Effector memory CD8-positive, alpha-beta T cell (primary cell): ENCODE measurements at places on chromosomes 3 and 15.

- DNase-seq, result no peak
- no peak overlapping the region for H3K4me3 ChIP-seq
- H3K27me3 ChIP-seq, result peaks cover 35% of the 10 kb centered on the region
- H3K27ac ChIP-seq, result no peak overlapping the region
- H3K4me1 ChIP-seq, result peaks cover 8% of the 10 kb centered on the region
These were observed 317.2 kb upstream of the PROK2 start for GRCh38 chr3:72102112-72102616.

GRCh38 chr15:66095871-66096687 lies 157.5 kb downstream of the MEGF11 start:
- no peaks in the 10 kb centered on the region for H3K4me1 ChIP-seq
- H3K27ac ChIP-seq, result no peak overlapping the region
- peaks cover 88% of the 10 kb centered on the region for H3K27me3 ChIP-seq

GRCh38 chr3:181210275-181210674 lies 220.7 kb upstream of the DNAJC19 start:
- H3K36me3 ChIP-seq, result no peaks in the 10 kb centered on the region
- no peak for DNase-seq
- H3K4me3 ChIP-seq, result no peak overlapping the region
- no peak overlapping the region for H3K27ac ChIP-seq
- no peaks in the 10 kb centered on the region for H3K4me1 ChIP-seq
- H3K27me3 ChIP-seq, result no peaks in the 10 kb centered on the region

GRCh38 chr3:46573701-46574100 lies 7.6 kb upstream of the LRRC2 start:
- no peak for DNase-seq
- H3K4me1 ChIP-seq, result no peaks in the 10 kb centered on the region
- H3K27ac ChIP-seq, result no peak overlapping the region
- H3K27me3 ChIP-seq, result no peaks in the 10 kb centered on the region
- H3K4me3 ChIP-seq, result no peak overlapping the region

DNA sequence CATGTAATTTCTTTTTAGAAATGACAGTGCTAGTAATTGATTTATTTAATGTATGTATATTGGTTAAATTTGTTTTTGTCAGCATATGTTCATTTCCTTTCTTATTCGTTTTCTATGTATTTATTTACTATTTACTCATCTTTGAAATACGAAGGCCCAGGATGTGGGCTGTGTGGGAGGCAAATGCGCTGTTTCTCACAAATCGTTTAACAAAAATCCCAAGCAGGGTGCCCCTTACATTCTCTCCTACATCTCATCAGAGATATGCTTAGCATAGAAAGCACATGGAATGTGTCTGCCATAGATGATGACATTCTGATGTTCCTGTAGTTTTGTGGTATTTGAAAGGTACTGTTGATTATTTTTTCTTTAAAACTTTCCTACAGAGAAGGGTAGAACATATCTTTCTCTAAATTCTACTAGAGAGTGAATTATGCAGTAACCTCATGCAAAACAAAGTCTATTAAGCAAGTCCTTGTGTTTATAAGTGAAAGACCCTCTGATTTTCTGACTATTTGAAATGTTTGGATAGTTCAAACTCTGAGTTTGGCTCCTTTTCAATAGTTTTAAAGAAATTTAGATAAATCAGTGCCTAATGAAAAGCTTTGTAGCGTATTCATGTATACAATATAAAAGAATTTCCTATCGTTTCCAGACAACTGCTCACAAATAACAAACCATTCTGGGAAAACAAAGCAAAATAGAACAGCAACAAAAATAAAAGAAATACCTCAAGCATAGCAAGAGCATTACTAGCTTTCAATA lies 111.1 kb upstream of the VGLL3 start:
- no peak overlapping the region for H3K4me3 ChIP-seq
- no peak overlapping the region for H3K27ac ChIP-seq
- no peaks in the 10 kb centered on the region for H3K27me3 ChIP-seq
- no peak for DNase-seq
- no peaks in the 10 kb centered on the region for H3K36me3 ChIP-seq

- H3K4me1 ChIP-seq, result peaks cover 12% of the 10 kb centered on the region
- no peaks in the 10 kb centered on the region for H3K36me3 ChIP-seq
- no peaks in the 10 kb centered on the region for H3K27me3 ChIP-seq
- no peak for DNase-seq
These were observed 8.2 kb downstream of the TMOD2 start for GRCh38 chr15:51759557-51760070.

- H3K36me3 ChIP-seq, result peaks cover 36% of the 10 kb centered on the region
- H3K4me3 ChIP-seq, result peak overlapping the region; percentile 93
- peaks cover 71% of the 10 kb centered on the region for H3K4me1 ChIP-seq
- DNase-seq, result no peak
- no peaks in the 10 kb centered on the region for H3K27me3 ChIP-seq
These were observed 456.3 kb downstream of the FOXP1 start for GRCh38 chr3:71127052-71127831.

GRCh38 chr3:122324871-122325323 lies at the start of gene CSTA:
Gene CSTA (plus strand): TSS chr3:122325248. CDS start chr3:122325293, 45 bp downstream.
- no peak for DNase-seq
- no peak within 1 kb of the TSS for H3K27ac ChIP-seq
- H3K27me3 ChIP-seq, result no peaks in the 10 kb centered on the region
- H3K4me3 ChIP-seq, result no peak within 1 kb of the TSS

DNA sequence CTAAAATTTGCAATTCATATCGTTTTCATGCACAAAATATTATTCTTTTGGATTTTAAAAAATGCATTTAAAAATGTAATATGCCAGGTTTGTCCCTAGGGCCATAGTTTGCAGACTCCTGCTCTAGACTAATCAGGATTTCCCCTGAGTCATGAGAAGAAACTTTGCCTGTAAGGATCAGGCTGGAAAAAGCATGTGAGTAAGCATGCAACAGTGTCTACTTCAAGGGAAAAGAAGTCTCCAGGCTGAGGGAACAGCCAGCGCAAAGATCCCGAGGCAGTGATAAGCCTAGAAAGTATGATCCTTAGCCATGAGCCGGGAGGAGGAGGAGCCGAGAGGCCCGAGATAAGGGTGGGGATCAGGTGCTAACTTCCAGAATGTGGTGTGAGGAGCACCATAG lies 382.8 kb upstream of the CFAP20DC start:
- DNase-seq, result no peak
- no peak overlapping the region for H3K27ac ChIP-seq
- no peak overlapping the region for H3K4me3 ChIP-seq
- no peaks in the 10 kb centered on the region for H3K27me3 ChIP-seq

GRCh38 chr3:185399737-185400667 lies 37.1 kb downstream of the MAP3K13 start:
- no peaks in the 10 kb centered on the region for H3K4me1 ChIP-seq
- no peak overlapping the region for H3K4me3 ChIP-seq
- peaks cover 10% of the 10 kb centered on the region for H3K27me3 ChIP-seq
- DNase-seq, result no peak
- H3K27ac ChIP-seq, result no peak overlapping the region

GRCh38 chr3:157594413-157594812 lies 91.2 kb upstream of the VEPH1 start:
- no peaks in the 10 kb centered on the region for H3K4me1 ChIP-seq
- no peak for DNase-seq
- no peak overlapping the region for H3K27ac ChIP-seq

DNA sequence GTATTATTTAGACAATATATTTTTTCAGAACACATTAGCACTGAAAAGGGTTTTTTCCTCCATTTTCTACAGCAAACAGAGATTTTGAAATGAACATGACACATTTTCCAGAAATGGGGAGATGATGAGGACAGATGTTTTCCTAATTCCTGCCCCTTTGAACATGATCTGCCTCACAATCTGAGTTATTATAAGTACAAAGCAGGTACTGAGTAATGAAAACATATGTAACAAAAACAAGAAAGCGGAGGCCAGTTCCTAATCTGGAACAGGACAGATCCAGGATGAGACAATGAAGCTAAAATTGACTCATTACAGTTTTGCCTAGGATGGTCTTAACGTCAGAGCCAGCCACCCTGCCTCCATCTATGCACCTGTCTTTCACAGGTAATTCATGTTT lies 642.8 kb upstream of the NR2F2 start:
- H3K27ac ChIP-seq, result no peak overlapping the region
- no peak overlapping the region for H3K4me3 ChIP-seq
- DNase-seq, result no peak
- no peaks in the 10 kb centered on the region for H3K27me3 ChIP-seq

DNA sequence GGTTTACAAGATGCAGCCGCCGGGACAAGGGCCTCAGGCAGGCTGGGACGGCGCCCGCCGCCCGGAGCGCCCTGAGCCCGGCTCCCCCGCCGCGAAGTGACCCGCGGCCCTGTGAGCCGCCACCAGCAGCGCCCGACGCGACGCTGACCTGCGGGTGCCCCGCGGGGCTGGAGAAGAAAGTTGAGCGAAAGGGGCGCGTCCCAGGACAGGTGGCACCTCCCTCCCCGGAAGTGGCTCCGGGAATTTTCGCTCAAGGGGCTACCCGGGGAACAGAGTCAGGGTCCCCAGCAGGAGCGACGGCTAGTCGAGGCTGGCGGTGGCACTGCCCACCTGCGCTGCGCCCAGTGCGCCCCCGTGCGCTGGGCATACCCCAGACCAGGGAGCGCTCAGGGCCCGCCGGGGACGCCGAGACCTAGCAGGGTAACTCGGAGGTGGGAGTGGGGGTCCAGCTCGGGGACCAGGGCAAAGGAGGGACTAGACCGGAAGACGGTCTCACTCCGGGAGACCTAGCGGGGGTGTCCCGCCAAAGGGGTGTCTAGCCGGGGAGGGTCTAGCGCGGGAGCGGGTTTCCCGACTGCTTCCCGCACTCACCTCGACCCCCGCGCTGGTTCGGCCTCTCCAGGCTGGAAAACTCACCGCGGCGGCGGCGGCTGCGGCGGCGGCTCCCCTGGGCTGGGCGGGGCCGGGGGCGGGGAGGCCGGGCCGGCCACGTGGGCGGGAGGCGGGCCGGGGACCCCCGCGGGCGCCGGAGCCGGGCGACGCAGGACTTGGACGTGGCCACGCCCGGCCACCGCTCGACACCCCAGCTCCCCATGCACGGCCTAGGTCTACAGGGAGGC lies 18.4 kb downstream of the SPATA12 start:
- no peak overlapping the region for H3K27ac ChIP-seq
- peaks cover 10% of the 10 kb centered on the region for H3K4me1 ChIP-seq
- no peaks in the 10 kb centered on the region for H3K36me3 ChIP-seq
- peaks cover 71% of the 10 kb centered on the region for H3K27me3 ChIP-seq

DNA sequence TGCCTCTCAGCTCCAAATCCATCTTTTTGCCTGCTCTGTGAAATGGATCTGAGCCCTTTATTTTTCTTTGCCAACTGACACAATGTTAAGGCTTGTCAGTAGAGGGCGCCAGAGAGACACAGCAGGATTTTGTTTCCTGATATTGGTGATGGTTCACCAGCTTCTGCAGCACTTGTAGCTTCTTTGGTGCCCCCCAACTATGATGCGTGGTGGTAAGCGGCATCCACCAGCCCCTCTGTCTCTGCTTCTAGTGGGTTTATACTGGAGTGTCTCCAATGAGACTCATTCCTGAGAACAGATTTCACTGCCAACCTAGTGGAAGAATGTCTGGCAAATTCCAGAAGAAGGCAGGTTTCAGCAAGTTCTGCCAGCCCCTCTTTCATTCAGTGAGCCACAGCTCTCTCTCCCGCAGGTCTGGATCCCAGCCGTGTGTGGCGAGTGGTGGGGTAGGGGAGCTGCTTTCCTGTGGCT lies 471.9 kb upstream of the FRG2C start:
- H3K4me3 ChIP-seq, result no peak overlapping the region
- no peaks in the 10 kb centered on the region for H3K27me3 ChIP-seq
- H3K36me3 ChIP-seq, result no peaks in the 10 kb centered on the region
- peak; percentile 13 for DNase-seq
- H3K27ac ChIP-seq, result no peak overlapping the region

GRCh38 chr3:100954990-100955389 lies 38.2 kb downstream of the ABI3BP start:
- no peak overlapping the region for H3K4me3 ChIP-seq
- H3K27ac ChIP-seq, result no peak overlapping the region
- H3K27me3 ChIP-seq, result peaks cover 9% of the 10 kb centered on the region
- no peaks in the 10 kb centered on the region for H3K4me1 ChIP-seq

GRCh38 chr3:139715743-139716360 lies 38.1 kb upstream of the NMNAT3 start:
- no peaks in the 10 kb centered on the region for H3K4me1 ChIP-seq
- H3K4me3 ChIP-seq, result no peak overlapping the region
- no peak overlapping the region for H3K27ac ChIP-seq

GRCh38 chr3:12175137-12175593 lies 16.5 kb upstream of the TIMP4 start:
- H3K36me3 ChIP-seq, result no peaks in the 10 kb centered on the region
- H3K4me3 ChIP-seq, result no peak overlapping the region
- H3K27ac ChIP-seq, result no peak overlapping the region
- H3K4me1 ChIP-seq, result no peaks in the 10 kb centered on the region

GRCh38 chr3:172658344-172659245 lies 52.3 kb downstream of the NCEH1 start:
- DNase-seq, result no peak
- H3K4me3 ChIP-seq, result no peak overlapping the region
- H3K4me1 ChIP-seq, result peaks cover 12% of the 10 kb centered on the region
- no peaks in the 10 kb centered on the region for H3K36me3 ChIP-seq

DNA sequence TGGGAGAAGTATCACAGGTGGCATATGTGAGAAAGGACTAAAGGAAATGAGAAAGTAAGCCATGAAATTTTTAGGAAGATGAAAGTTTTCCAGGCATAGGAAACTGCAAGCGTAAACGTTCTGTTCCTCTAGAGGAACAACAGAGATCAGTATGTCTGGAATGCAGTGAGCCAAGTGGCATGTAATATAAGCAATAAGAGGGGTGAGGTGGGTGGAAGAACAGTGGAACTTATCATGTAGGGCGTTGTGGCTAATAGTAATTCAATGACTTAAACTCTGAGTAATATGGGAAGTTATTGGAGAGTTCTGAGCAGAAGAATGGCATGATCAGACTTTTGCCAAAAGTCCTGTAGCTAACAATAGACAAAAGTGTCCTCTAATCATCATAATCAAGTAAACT lies 902.9 kb downstream of the EPHA3 start:
- peaks cover 3% of the 10 kb centered on the region for H3K36me3 ChIP-seq
- H3K27me3 ChIP-seq, result no peaks in the 10 kb centered on the region

DNA sequence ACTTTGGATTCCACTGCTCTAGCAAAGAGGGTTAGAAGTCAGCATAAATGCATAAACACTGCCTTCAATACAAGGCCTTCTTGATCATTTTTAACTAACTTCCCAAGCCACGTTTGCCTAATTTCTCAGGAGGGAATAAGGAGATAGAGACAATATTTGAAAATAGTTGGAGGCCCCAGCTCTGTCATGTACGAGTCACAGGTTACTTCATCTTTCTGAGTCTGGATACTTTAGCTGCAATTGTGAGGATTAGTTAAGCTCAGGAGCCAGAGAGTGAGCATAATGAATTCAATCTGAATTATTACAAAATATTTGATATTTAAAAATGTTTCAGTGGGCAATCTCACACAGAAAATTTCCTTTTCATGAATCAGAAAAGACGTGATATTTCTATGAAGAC lies 298.9 kb downstream of the SHOX2 start:
- peaks cover 4% of the 10 kb centered on the region for H3K36me3 ChIP-seq
- H3K27ac ChIP-seq, result no peak overlapping the region
- H3K4me3 ChIP-seq, result no peak overlapping the region
- no peaks in the 10 kb centered on the region for H3K4me1 ChIP-seq
- no peak for DNase-seq
- H3K27me3 ChIP-seq, result no peaks in the 10 kb centered on the region
